Thyroid gland (tissue), 4 donors: ENCODE measurements at places on chromosomes 16 and 17. TPM values are rescaled to one million over a fixed set of nuclear protein-coding genes. Genes with fewer than 3 reads are reported as not detected.

Gene CSF3
- total RNA-seq, result not detected

Gene ICAM2
- total RNA-seq, result 27.5 TPM

Gene CSH2
- not detected for total RNA-seq

Gene RNF222
- total RNA-seq, result not detected

Gene THAP11
- total RNA-seq, result 53.5 TPM

Gene SLFN13
- 14.9 TPM for total RNA-seq

- peaks cover 12% of the 10 kb centered on the region for H3K4me1 ChIP-seq
- no peak for DNase-seq
- H3K27ac ChIP-seq, result no peak overlapping the region
- H3K4me3 ChIP-seq, result no peak overlapping the region
Measured at GRCh38 chr16:66841366-66841765, 2.8 kb upstream of the CA7 start.

DNA sequence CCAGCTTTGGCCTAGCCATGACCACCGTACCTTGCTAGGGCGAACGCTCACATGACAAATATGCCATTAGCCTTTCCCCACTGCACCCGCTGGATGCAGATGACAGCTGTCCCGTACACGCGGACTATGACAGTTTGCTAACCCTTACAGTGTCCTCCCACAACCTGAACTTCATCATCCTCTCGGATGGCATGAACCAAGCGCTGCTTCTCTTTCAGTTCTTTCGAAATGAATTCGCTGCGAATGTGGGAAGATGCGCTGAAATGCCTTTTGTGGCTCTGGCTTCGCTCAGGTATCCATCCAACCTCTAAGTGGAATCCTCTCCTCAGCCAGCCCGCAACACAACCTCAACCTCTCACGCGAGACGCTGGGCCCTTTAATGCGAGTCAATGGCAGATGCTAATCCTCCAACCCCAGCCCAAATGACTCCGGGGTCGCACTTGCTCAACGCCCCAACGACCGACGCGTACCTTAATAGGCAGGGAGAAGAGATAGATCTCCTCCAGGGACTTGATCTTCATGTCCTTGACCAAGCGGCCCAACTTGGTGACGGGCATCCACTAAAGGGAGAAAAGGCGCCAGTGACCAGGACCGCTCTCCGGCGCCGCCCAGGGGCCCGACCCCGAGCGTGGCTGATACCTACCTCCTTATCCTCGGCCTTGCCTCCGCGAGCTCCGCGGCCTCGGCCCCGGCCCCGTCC lies 670 bp downstream of the RPS2 start:
- peak overlapping the region; percentile 80 for H3K4me3 ChIP-seq
- H3K27me3 ChIP-seq, result no peaks in the 10 kb centered on the region
- no peak for DNase-seq
- peaks cover 6% of the 10 kb centered on the region for H3K36me3 ChIP-seq
- H3K27ac ChIP-seq, result peak overlapping the region; percentile 93

DNA sequence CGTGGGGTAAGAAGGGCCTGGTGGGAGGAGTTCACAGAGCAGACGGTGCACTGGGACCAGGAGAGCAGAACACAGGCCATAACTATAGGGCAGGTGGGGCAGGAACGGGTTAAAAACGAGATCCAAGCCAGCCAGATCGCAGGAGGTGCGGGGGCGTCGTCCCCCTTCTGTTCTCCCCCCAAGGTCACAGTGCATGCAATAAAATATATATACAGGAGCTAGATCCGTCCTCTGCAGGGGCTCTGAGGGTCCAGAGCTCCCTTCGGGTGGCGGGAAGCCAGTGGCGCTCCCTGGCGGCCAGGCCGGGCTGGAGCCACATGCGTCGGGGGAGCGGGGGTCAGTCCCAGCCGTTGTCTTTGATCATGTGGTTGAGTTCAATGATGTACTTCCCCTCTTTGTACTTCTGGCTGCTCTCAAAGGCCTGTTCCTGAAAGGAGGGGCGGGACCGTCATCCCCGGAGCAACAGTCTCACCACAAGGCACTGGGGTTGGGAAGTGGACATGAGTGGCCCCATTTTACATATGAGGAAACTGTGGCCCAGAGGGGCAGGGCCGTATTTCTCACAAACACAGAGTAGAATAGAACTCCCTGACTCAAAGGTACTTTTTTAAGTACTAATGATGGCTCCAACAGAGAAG lies 768 bp upstream of the TBX6 start:
- peaks cover 45% of the 10 kb centered on the region for H3K4me1 ChIP-seq
- H3K27me3 ChIP-seq, result no peaks in the 10 kb centered on the region
- DNase-seq, result peak; percentile 74
- no peak overlapping the region for H3K4me3 ChIP-seq

GRCh38 chr17:80000981-80001775 lies 34.5 kb downstream of the TBC1D16 start:
- H3K36me3 ChIP-seq, result no peaks in the 10 kb centered on the region
- no peak for DNase-seq

GRCh38 chr16:87230571-87230970 lies 86.6 kb downstream of the C16orf95 start:
- H3K4me1 ChIP-seq, result no peaks in the 10 kb centered on the region
- H3K27me3 ChIP-seq, result no peaks in the 10 kb centered on the region
- H3K27ac ChIP-seq, result no peak overlapping the region
- no peaks in the 10 kb centered on the region for H3K36me3 ChIP-seq

GRCh38 chr16:66277311-66278070 lies 89.0 kb upstream of the CDH5 start:
- H3K4me1 ChIP-seq, result no peaks in the 10 kb centered on the region
- no peak overlapping the region for H3K4me3 ChIP-seq
- H3K27ac ChIP-seq, result no peak overlapping the region

DNA sequence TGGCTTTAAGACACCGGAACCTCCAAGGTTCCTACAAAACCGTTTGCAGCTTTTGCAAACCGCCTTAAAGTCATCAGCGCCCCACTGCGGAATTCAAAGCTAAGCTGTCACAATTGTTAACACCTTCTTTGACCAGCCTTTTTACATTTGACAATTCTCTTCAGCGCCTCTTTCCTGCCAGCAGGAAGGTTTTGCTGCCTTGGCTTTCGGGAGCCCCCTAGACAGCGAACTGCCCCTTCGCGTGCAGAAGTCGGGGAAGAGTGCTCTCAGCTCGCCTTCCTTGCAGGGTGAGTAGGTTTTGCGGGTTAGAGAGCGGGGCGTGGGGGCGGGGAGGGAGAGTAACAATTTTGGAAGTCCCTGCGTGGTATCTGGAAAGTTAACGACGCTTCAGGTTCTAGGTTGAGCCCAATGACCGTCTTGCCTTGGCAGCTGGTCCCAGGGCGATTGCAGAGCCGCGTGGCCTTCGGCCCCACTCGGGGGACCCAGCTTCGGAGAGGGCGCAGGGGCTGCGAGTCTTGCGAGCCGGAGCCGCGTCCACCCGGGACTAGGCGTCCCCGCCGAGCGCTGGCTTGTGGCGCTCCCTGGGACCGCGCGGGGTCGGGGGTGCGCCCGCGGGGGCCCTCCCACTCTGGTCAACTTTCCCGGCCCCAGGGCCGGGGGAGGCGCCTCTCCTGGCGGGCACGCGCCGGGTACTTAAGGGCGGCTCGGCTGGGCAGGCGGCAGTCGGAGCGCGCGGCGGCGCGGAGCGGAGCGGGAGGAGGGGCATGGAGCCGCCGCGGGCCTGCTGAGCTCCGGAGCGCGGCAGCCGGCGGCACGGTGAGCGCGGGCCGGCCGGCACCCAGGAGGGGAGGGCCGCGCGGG lies at the start of gene HAS3:
Gene HAS3, plus strand, starts transcription at position 153 of the 861 bp plus-strand sequence. CDS start 3,743 bp downstream, outside the sequence.
- peaks cover 47% of the 10 kb centered on the region for H3K4me1 ChIP-seq
- DNase-seq, result peak; percentile 82
- no peaks in the 10 kb centered on the region for H3K36me3 ChIP-seq
- H3K27me3 ChIP-seq, result no peaks in the 10 kb centered on the region
- H3K27ac ChIP-seq, result peak within 1 kb of the TSS; percentile 34
- peak within 1 kb of the TSS; percentile 64 for H3K4me3 ChIP-seq

DNA sequence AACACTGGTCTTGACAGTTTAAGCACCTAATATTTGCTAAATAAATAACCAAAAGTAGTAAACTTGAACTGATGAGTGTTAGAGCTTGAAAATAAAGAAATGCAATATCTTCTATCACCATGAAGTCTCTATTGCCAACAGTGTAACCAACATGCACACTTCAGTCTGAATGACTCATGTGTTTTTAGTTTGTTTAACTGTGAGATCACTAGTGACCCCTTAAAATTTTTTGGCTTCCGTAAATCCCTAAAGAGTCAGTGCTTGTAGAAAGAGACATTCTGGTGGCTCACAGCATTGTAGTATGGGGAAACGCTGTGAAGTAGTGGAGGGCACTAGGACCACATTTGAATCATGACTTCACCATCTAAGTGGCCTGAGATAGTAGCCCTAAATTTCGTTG lies 341.1 kb downstream of the PMP22 start:
- DNase-seq, result no peak
- H3K27ac ChIP-seq, result no peak overlapping the region
- H3K4me1 ChIP-seq, result no peaks in the 10 kb centered on the region
- H3K27me3 ChIP-seq, result no peaks in the 10 kb centered on the region
- no peaks in the 10 kb centered on the region for H3K36me3 ChIP-seq

- H3K36me3 ChIP-seq, result no peaks in the 10 kb centered on the region
- no peaks in the 10 kb centered on the region for H3K27me3 ChIP-seq
- peak overlapping the region; percentile 99 for H3K27ac ChIP-seq
- peak overlapping the region; percentile 87 for H3K4me3 ChIP-seq
- H3K4me1 ChIP-seq, result peaks cover 80% of the 10 kb centered on the region
Measured at GRCh38 chr17:17837380-17837821, 615 bp upstream of the SREBF1 start.

- H3K4me1 ChIP-seq, result peaks cover 61% of the 10 kb centered on the region
- DNase-seq, result no peak
- peak overlapping the region; percentile 93 for H3K27ac ChIP-seq
- H3K4me3 ChIP-seq, result no peak overlapping the region
- H3K27me3 ChIP-seq, result no peaks in the 10 kb centered on the region
Measured at GRCh38 chr17:39704821-39705551, 5.1 kb downstream of the ERBB2 start.

DNA sequence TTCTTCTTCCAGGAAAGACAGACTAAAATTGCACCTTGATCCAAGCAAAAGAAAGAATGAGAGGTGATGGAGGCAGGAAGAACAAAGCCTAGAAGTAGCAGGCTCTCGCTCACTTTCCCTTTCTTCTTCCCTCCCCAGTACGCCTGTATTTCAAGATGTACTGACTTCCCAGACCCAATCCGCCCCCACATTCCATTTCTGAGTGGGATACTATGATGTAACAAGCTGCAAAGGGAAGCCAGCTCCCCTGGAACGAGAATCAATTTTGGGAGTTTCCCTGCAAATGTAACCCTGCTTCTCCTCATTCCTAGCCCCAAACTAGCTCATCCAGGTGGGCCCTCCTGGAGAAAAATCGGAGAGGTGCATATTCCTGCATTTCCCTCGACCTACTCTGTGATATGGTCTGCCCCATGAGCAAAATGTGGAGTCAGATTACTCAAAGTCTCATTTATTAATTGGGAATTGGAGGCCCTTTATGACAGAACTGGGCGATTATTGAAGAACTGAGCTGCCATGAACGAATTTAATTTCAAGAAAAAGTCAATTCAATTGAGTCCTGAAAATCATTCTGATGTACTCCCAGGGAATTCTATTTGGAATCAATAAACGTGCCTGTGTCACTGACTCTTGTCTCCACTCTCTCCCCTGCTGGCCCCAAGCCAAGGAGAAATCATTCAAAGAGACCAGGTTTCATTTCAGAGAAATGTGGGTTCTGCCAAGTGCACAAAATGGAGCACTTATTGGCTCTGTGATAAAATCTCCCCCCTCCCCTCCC lies 398.9 kb downstream of the SHISA9 start:
- H3K27me3 ChIP-seq, result no peaks in the 10 kb centered on the region
- no peaks in the 10 kb centered on the region for H3K36me3 ChIP-seq
- H3K4me1 ChIP-seq, result no peaks in the 10 kb centered on the region
- peak; percentile 2 for DNase-seq

DNA sequence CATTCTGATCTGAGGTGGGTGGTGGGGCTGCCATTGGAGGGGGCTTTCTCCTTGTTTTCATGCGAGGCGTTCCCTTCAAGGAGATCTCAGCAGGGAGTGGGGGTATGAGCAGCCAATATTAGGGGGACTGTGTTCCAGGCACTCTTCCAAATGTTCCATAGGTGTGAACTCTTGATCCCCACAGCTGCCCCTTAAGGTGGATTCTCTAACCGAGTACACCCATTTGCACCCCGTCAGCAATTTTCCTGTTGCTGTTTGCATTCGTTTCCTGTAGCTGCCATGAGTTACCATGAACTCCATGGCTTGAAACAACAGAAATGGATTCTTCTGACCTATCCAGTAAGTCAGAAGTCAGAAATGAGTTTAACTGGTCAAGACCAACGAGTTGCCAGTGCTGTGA lies 3.7 kb upstream of the PRR15L start:
- no peaks in the 10 kb centered on the region for H3K36me3 ChIP-seq
- no peak overlapping the region for H3K27ac ChIP-seq
- DNase-seq, result no peak
- no peaks in the 10 kb centered on the region for H3K27me3 ChIP-seq
- H3K4me3 ChIP-seq, result no peak overlapping the region

DNA sequence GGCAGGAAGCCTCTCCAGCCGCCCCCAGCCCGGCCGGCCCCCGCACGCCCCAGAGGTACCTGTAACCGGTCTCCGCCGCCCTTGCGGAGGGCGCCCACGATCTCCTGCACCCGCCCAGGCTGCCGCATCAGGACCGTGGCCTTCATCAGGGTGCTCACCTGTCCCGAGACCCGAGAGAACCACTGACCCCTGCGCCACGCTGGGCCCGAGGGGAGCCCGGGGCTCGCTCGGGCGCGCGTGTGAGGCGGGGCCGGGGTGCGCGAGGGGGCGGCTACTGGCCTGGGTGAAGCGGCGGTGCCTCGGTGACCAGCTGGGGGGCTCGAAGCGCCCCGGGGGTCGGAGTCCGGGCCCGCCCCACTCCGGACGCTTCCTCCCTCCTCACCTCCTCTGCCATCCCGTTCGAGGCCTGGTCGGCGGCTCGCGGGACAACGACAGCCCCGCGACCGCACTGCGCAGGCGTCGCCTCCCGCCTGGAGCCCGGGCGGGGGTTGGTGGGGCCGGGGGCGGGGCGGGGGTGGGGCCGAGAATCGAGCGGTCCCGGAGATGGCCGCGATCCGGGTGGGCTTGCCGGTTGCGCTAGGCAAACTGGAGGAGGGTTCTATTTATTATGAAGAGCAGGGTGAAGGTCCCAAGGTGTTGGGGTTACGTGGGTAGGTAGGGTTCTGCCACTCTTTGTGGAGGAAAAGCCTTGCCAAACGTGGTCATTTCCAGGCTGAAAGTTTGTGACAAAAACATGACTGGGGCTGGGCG lies at the start of gene NT5C3B:
Gene NT5C3B, minus strand, starts transcription at position 433 of the 750 bp plus-strand sequence. Its CDS starts 39 bp downstream, at position 394.
- H3K4me1 ChIP-seq, result peaks cover 21% of the 10 kb centered on the region
- H3K27ac ChIP-seq, result peak within 1 kb of the TSS; percentile 92
- no peaks in the 10 kb centered on the region for H3K27me3 ChIP-seq

DNA sequence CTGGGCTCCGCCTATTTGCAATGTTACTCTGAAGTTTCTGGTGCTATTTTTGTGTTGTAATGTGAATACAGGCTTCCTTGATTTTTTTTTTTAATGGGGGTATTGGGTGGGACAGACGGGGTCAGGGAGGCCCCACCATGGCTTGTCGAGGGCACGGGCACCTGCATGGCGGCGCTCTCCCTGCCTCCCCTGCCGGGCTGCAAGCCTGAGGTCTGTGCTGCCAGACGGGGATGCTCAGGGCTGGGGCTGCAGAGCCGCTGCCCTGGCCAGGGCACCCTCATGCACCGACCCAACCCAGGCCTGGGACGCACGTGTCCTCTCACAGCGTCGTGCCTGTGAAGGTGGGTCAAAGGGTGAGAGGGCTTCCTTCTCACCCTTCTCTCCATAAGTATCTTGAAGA lies 13.0 kb upstream of the ZFPM1 start:
- H3K27me3 ChIP-seq, result no peaks in the 10 kb centered on the region
- peaks cover 13% of the 10 kb centered on the region for H3K4me1 ChIP-seq
- no peak for DNase-seq
- no peak overlapping the region for H3K27ac ChIP-seq
